ENCODE measurements at places on chromosomes 11 and 22.

DNA sequence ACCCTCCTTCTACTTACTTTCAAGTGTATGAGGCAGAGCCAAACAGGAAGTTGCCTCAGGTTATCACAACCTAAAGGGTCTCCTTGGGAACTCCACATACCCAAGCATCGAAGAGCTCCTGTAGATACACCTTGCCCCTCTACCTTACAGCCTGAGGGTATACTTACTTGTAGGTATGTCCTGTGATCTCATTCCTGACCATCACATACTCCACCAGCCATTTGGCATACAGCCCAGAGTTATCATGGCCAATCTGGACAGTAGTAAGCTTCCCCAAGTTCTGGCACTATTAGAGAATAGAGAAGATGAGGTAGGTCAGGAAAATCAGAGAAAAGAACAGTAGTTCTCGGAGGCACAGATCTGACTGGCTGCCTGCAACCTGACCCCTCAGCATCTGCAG lies 53.4 kb upstream of the SCUBE2 start:
- DNase-seq, result no peak

- no peak for DNase-seq
Measured at GRCh38 chr11:102469196-102469821, 16.7 kb upstream of the TMEM123 start.

DNA sequence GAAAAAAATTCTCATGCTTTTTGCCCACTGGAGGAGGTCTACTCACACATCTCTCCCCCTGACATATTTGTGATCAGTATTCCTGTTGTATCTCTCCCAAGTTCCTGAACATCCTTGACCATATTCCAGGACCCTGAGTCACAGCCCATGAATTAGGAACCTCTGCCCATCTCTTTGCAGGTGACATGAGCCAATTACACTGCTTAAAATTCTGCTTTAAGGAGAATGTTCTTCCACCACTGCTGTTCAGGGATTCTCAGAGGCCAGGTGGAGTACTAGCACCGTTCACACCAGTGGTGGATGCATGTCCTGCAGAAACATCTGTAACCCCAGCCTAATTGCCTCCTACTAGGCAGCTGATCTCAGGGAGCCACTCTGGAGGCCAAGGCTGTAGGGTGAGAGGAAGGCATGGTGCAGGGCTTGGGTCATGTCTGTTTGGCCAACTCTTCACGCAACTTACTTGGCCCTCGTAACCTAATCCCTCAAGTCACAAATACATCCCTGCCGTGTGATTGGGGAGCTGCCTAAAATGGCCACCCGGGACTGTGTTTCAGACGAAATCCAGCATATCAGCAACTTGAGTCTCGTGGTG lies 104.8 kb downstream of the GGTLC2 start:
- no peak for DNase-seq

DNA sequence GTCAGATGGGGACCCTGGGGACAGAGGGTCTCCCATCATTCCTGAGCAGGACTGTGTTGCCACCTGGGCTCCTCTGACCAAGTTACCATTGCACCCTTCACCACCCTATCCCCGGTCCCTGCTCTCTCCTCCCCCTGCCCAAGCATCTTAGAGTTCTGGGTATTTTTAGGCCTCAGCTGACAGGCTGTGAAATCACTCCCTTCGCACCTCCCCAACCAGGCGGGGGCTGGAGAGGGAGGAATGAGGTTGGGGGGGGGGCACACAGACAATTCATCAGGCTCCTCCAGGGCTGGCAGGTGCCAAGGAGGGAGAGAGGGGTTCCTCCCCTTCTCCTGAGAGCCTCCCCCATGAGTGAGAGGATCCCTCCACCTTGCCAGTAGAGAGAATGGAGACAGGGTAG lies 9.0 kb downstream of the SYT7 start:
- DNase-seq, result no peak

DNA sequence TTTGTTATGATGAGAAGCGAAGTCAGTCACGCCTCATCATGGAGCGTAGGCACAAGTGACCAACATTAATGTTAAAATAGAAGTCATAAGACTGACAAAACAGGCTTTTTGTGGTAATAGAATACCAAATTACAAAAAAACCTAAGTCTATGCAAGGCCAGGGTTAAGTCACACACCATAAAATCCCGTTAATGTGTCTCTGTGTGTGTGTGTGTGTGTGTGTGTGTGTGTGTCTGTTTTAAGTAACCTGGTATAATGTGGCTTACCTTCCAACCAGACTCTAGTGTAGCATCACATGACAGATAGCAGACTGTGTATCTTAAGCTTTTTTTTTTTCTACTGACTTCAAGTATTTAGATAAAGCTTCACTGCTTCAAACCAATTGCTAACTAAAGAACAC lies 38.0 kb downstream of the C11orf71 start:
- DNase-seq, result no peak

GRCh38 chr11:77287615-77288273 lies 13.7 kb downstream of the GDPD4 start:
- DNase-seq, result no peak

- DNase-seq, result no peak
Measured at GRCh38 chr22:30874431-30875370, 93.9 kb downstream of the MORC2 start.

- peak; percentile 89 for DNase-seq
Measured at GRCh38 chr11:115503083-115503885, 931 bp downstream of the CADM1 start.

Data from T47D (cell line).